Stimulated activated CD4-positive, alpha-beta T cell treated with anti-CD3 and anti-CD28 coated beads, Interleukin-12 subunit alpha, Interleukin-12 subunit beta, amount 100 ng/mL, for 24 hours (primary cell): ENCODE measurements at places on chromosomes 5 and 9.

DNA sequence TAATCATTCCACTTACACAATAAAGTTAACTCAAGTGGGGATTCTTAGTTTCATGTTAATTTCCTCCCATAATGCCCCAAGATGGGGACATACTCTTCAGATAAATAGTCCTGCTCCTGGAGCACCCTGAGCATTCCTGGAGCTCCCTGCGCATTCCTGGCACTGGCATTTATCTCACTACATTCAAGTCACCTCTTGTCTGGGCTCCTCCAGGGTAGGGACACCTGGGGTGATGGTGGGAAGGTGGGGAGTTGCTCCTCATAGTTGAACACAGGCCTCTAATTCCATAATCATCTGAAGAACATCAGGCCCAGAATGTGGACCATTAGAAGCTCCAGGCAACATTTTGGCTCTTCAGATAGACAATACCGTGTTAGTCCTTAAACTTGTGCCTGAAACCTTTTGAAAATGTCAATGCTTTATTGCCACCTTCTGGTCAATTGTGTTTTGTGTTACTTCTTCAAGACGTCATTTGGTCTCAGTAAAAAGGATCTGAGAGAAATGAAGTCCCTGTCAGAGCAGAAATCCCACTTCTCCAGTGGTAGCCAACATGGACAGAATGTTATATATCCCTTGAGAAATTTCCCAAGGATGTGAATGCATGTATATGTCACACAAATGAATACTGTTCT lies 14.2 kb upstream of the AGGF1 start:
- DNase-seq: no peak

GRCh38 chr5:151740336-151740942 lies 18.0 kb downstream of the ATOX1 start:
- peak; percentile 35 for DNase-seq

DNA sequence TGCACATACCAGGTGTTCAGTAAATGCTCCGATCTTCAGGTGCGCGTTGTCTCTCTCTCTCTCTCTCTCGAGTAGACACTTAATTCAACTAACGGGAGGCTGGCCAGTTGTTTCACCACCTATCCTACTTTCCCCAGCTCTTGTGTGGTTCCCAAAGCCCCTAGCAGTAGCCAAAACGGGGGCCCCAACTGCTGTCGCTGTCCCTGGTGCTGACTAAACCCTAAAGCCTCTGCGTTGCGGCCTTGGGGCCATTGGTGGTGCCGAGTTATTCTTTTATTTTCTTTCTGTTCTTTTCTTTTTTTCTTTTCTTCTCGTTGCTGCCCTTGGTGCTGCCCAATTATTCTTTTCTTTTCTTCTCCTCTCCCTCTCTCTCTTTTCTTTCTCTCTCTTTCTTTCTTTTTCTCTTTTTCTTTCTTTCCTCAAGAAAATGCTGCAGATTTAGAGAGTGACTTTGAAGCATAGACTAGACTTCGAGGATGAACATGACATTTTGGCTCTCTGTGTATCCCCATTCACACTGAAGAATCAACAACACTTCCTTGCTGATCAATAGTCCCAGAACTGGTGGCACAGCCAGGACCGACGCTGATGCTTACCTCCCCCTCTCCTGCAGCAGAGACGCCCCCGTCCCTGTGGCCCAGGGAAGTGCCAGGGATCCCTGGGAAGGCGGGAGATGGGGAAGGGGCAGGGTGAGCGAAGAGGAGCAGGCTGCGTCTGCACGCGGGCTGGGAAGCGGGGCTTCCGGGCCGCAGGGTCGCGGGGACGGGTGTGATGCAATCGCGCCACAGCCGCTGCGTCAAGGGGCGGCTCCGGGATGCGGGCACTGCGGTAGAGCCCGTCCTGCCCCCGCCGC lies at the start of gene FBLL1:
Gene FBLL1, plus strand, starts transcription at position 785 of the 853 bp plus-strand sequence. CDS start 200 bp downstream, outside the sequence.
- peak; percentile 6 for DNase-seq

GRCh38 chr9:112754578-112754977 lies 4.0 kb downstream of the SNX30 start:
- no peak for DNase-seq

DNA sequence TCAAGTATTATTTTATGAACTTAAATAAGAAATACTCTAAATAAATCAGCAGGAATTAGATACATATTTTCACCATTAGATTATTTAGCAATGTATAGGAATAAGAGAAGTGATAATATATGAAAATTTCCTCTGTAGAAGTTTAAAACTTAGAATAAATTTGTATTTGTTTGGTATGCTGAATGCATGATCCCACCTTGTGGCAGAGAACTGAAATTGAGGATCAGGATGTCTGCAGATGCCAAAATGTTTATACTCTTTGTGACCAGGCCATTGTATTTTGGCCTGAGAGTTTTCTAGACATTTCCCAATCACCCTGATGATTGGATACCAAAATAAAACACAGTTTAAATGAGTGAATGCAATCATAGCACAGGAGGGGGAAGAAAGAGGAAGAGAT lies 6.3 kb downstream of the TYRP1 start:
- DNase-seq: no peak

DNA sequence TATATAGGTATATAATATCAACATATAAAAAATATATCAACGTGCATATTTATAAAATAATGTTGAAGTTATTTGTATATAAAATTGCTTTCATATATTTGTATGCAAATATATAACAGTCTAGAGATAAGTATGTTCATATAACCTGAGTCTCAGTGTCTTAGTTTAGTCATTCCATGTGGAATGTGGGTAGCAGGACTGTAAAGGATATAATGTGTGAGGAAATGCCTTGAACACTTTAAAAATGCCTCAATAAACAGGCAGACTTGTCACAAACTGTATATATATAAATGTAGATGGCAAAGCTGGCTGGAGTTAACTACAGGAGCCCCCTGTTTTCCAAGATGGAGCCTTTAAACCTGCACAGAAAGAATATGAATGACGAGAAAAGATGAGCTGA lies 48.4 kb downstream of the CCDC125 start:
- no peak for DNase-seq

GRCh38 chr9:14314424-14314928 lies 535 bp upstream of the NFIB start:
- no peak for DNase-seq

DNA sequence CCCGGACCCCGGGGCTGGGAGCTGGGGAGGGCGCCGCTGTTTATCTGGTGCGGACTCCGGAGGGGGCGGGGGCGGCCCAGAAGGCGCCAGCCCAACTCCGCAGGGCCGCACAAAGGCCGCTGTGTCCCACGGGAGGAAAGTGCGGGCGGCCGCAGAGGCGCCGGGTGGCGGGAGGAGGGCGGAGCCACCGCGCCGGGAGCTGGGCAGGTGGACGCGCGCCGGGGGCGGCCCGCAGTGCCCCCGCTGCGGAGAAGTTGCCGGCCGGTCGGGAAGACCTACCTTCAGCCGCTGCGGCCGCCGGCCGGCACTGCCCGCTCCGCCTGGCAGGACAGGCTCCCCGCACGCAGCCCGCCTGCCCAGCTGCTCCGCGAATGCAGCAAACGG lies 43.6 kb downstream of the NACC2 start:
- DNase-seq: no peak

- DNase-seq: no peak
Measured at GRCh38 chr5:74667396-74667795, 17.6 kb upstream of the HEXB start.

DNA sequence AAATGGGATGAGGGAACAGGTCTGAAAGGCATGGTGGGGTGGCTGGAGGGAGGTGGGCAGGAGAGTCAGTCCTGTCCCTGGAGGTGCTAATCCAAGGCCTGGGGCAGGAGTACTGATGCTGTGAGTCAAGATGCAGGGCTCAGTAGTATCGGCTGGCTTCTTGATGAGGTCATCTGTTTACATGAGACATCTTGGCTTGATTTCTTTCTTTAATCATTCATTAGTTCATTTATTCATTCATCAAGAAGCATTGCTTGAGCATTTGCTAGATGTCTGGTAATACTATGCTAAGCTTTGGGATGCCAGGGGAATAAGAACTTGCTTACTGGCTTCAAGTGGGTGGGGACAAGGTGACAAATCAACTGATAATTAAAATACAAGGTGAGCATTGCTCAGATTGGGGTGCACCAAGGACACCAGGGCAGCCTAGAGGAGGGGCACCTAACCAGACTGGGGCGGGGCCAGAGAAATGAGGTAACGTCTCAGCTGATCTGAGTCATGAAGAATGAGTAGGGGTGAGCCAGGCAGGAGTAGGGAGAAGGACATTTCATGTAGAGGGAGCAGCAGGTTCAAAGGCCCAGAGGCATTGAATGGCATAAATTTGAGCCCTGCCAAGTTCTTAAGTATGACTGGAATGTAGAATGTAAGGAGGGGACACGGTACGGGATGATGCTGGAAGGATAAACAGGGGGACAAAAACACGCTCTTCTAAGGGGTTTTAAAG lies 88.8 kb downstream of the EGFLAM start:
- DNase-seq: no peak

GRCh38 chr9:97512966-97513560 lies 11.6 kb downstream of the TMOD1 start:
- no peak for DNase-seq

DNA sequence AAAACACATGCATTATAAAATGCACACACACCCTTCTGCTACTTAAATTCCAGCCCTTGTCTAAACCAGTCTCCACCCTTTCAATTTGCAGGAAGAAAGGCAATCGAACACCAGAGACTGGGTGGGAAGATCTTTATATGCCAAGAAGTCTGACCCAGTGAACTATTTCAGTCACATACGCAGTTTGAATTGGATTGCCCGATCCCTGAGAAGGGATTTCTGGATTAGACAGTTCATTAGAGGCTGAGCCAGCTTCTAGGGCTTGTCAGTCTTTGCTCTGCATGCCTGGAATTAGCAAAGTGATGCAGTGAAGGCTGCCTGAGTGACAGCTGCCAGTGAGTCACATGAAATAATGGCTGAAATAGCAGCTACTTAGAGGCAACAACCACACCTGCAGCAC lies 159.9 kb downstream of the PPP2R2B start:
- no peak for DNase-seq

GRCh38 chr5:108686676-108687075 lies 61.0 kb upstream of the FER start:
- DNase-seq: no peak
